ENCODE measurements at places on chromosomes 1 and 21.

- DNase-seq, result no peak
These were observed 93.6 kb upstream of the GREM2 start for GRCh38 chr1:240705579-240705978.

GRCh38 chr1:7280347-7280960, 490.6 kb upstream of the VAMP3 start:
- no peak for DNase-seq

DNA sequence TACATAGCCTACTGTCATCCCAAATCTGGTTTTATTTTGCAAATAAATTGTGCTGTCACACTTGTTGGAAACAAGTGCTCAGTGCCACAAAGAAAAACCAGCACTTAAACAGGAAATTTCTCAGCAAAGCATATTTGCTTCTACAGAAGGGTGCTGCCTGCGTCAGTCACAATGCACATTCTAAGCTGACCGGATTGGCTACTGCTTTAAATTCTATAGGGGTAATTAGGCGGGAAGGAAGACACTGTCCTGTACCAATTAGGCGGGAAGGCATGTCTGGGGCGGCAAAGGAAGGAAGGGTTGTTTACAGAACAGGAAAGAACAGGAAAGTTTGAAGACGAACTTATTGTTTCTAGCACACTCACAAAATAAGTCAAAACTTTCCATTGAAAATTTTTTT, 2.8 kb downstream of the IFI16 start:
- DNase-seq, result no peak

- DNase-seq, result no peak
These were observed 543.1 kb upstream of the ZRANB2 start for GRCh38 chr1:71623888-71624287.

GRCh38 chr1:67371681-67372080, 58.5 kb downstream of the SERBP1 start:
- DNase-seq, result no peak

DNA sequence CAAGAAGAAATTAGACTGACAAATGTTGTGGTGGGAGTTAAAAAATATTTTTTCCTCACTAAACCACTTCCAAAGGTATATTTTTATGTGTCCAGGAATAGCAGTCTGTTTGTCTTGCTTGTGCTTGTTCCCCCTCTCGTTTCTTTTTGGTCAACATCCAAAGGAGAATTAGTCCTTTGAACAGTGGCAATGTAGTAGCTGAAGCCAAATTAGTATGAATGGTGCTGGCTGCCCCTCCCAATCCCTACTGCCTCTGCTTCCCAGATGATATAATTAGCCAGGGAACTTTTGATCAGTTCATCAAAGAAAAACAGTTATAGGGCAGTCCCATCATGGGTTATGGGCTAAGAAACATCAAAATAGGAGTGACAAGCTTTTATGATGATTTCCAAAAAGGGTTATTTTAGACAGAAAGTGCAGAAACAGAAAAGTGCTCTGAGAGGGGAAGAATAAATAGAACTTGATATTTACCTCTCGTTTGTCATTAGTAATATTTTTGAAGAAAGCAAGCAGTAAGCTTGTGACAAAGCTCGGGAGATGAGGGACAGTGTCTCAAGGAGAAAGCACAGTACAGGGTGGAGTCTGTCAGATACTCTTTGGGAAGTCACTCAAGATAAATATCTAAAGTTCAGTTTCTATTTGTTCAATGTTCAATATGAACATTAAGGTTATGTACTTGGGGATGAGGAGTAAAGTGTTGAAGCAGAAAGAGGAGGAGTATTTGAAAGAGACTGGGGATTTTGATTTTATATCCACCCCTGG, 239.1 kb downstream of the HLX start:
- no peak for DNase-seq

DNA sequence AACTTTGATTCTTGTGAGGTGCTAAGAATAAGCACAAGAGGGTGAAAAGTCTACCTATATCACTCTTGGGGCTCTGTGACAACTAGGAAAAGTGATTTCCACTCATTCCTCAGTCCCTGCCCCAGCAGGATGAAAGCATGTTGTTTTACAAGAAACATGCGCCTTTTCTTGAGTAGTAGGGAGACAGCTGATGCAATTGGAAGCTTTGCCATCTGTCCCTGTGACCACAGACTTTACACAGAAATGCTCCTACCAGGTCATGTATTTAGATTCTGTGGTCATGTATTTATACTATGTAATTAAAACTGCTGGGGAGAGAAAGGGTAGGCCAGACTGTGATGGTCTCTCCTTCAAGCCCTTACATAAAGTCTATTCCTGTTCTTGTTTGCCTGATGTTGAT, 445.5 kb downstream of the PTPRC start:
- no peak for DNase-seq

DNA sequence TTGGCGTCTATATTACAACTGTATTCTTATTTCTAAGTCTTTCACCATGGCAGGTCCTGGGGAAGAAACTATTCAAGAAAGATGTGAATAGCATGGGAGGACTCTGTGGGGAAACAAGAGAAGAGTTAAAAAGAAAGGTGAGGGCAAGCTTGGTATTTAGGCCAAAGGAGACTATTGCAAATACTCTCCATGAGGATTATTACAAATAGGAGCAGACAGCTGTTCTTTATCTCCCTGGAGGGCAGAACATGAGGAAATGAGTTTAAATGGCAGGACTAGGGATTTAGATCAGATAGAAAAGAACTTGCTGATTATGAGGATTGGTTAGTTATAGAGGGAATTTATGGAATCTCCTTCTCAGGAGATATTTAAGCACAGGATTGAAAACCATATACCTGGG, 186.8 kb downstream of the CDC7 start:
- no peak for DNase-seq

DNA sequence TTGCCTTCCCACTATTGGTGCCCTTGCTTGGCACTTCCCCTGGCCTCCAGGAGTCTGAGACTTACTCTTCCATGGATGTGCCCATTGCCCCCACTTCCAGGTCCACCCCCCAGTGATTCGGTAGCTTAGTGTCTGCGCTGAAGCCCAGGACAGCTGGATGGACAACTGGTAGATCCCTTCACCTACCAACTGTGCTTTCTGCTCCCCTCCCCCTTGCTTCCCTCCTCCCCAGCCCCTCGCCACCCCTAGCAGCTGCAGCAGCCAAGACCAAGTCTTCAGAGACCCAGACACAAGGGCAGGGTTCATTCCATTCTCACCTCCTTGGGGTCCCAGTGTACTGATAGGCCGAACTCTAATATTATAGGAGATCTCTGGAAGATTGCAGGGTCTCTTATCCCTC, 6.9 kb downstream of the LMNA start:
- DNase-seq, result no peak

- DNase-seq, result no peak
These were observed 40.8 kb downstream of the MAB21L3 start for GRCh38 chr1:116151739-116152576.

GRCh38 chr1:109793486-109794318, 30.0 kb upstream of the EPS8L3 start:
- DNase-seq, result peak; percentile 67

- no peak for DNase-seq
These were observed 37.0 kb upstream of the LRRC3 start for GRCh38 chr21:44418108-44418875.
